ENCODE measurements at places on chromosomes 6 and 20.

DNA sequence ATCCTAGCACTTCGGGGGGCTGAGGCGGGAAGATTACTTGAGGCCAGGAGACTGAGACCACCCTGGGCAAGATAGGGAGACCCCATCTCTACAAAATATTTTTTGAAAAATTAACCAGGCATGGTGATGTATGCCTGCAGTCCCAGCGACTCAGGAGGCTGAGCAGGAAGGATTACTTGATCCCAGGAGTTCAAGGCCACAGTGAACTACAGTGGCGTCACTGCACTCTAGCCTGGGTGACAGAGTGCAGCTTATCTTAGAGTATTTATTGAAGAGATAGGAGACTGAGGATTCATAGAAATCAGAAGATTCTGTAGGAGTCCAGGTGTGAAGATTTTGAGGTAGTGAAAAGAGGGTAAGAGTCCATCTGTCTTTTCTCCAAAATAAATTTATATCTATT, 45.0 kb downstream of the SLC17A5 start:
- DNase-seq: no peak

DNA sequence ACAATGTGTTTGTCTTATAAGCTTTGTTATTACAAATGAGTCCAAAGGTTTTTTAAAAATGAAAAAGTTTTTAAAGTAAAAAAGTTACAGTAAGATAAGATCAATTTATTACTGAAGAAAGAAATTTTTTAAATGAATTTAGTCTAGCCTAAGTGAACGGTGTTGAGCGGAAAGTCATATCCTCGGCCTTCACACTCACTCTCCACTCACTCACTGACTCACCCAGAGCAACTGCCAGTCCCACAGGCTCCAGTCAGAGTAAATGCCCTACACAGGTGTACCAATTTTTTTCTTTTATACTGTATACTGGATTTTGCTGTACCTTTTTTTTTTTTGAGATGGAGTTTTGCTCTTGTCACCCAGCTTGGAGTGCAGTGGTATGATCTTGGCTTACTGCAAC, 42.7 kb upstream of the AGPAT4 start:
- no peak for DNase-seq

- no peak for DNase-seq
Measured at GRCh38 chr6:13195803-13196202, 132.5 kb downstream of the TBC1D7 start.

GRCh38 chr6:39059496-39060310, 11.1 kb downstream of the GLP1R start:
- peak; percentile 44 for DNase-seq

DNA sequence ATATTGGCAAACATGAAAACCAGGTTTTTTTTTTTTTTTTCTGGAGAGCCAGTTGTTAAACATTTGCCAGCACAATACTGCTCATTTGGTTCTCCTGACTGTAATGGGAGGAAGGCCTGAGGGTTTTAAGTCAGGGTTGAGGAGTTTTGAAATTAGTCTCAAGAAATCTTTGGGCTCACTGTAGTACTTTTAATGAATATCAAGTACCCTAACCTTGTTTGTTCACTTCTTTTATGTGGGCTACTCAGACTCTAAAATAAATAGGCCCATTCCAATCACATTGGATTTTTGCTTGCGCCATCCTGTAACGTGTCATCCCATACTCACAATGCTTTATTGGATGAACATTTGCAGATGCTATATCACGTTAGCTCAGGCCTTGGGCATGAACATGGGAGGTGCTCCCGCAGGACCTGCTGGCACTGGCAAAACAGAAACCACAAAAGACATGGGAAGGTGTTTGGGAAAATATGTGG, 146.9 kb downstream of the DNAH8 start:
- no peak for DNase-seq

GRCh38 chr6:10583509-10583901, 62.4 kb downstream of the GCNT2 start:
- DNase-seq: no peak

DNA sequence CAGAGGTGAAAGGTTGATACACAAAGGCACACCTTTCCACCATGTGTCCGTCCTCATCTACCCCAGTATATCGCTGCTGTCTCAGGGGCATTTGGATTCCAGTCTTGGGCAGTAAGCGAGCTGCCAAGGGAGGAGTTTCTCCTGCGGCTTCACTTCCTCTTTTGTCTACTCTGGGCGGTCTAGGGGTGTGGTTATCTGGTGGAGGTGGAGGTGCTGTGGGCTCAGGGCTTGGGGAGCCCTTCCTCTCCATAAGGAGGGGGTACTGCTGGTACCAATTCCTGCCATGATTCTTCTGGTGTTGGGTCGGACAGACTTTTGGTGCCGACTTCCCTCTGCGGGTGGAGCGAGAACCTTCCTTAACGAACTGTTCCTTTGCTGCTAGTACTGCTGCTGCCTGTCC, 31.9 kb upstream of the FABP7 start:
- DNase-seq: no peak

GRCh38 chr6:35495258-35496035, 1.4 kb downstream of the TEAD3 start:
- no peak for DNase-seq

GRCh38 chr6:111944541-111944940, 71.3 kb upstream of the FYN start:
- DNase-seq: no peak

DNA sequence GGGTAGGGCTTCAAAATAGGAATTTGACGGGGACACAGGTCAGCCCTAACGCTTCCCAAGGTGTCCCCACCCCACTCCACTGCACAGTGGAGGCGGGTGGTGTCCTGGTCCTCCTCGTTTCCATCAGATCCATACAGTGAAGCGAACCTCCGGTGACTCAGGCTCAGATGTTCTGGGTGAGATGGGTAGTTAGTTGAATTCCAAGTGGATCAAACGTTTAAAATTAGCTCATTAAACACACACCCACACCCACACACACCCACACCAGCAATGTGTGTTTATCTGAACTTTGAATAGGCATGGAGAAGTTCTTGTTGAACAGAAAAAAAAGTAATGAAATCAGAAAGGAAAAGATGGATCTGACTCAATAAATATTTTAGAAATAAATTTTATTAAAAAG, 58.9 kb downstream of the CDH4 start:
- no peak for DNase-seq

DNA sequence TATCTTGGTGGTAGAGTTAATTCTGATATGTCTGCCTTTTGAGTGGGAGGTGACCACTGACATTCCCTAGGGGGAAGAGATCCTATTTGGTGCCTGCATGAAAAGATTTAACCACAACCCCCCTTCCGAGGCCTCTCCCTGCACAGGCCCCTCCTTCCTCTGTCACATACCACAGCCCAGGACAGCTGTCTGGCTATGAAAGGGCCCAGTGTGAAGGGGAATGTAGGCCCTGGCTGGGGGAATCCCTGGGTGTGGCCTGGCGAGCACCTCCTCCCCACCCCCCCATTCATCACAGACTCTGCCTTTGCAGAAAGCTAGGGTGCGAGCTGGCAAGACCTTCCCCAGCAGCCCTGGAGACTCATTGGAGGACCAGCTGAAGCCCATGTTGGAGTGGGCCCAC, 27.4 kb upstream of the MAPRE1 start:
- no peak for DNase-seq

DNA sequence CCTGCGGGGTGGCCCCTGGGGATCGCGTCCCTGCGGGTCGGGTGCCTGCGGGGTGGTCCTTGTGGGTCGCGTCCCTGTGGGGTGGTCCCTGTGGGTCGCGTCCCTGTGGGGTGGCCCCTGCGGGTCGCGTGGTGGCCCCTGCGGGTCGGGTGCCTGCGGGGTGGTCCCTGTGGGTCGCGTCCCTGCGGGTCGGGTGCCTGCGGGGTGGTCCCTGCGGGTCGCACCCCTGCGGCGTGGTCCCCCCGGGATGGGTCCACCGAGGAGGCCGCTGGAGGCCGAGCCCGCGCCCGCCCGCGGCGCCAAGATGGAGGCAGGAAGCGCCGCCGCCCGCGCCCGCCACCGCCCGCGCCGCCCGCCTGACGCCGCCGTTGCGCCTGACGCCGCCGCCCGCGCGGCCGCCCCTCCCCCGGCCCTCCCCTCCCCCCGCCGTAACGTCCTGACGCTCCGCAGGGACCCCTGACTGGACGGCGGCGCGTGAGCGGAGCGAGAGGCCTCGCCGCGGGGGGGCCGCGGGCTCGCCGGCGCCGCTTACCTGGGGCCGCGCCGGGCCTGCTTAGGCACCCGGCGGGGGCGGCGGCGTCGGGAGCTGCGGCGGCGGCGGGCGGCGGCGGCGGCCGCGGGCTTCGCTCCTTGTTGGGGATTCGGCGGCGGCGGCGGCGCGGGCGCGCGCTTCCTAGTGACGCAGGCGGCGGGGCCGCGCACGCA, at the start of gene GMEB2:
TSS of gene GMEB2 (minus strand) at position 678 of the 705 bp plus-strand sequence. CDS start 7,704 bp downstream, outside the sequence.
- DNase-seq: no peak

GRCh38 chr20:10474606-10475184, 39.6 kb downstream of the SLX4IP start:
- no peak for DNase-seq

- no peak for DNase-seq
Measured at GRCh38 chr6:155890409-155890808, 434.8 kb upstream of the NOX3 start.

Measured in NCI-H2081 treated with DMSO at 0.1 percent for 48 hours (cell line).